ENCODE measurements at places on chromosomes 1 and 21.

DNA sequence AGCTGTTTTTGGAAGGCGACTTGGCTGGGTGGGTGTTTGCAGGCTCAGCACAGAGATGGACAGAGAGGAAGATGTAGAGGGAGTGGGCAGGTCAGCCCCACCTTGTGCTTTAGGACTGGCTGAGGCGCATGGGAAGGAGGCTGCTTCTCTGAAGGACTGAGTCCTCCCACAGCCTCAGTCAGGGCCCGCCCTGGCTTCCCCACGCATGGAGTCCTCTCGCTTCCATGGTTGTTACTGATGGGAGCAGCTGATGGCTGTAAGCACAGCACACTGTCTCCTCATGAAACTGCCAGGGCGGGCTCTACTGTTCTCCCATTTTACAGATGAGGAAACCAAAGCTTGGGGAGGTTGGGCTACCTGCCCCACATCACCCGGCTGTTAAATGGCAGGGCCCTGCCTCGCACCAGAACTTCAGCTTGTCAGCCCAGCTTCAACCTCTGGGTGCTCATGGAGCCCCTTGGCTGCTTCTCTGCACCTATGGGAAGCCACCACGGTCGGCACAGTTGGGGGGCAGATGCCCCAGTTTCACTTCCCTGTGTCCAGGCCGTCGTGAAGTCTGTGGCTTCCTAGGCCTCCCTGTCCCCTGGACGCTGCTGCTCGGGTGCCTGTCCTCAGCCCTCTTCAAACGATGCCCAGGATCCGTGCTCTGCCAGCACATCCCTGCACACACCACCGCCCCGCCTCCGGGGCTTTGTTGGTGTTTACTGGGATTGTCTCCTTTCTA is 2.4 kb downstream of the TMEM201 start:
- H3K4me3 ChIP-seq, result no peak overlapping the region
- no peak overlapping the region for H3K27ac ChIP-seq
- H3K36me3 ChIP-seq, result no peaks in the 10 kb centered on the region
- DNase-seq, result no peak
- no peaks in the 10 kb centered on the region for H3K27me3 ChIP-seq

- DNase-seq, result no peak
- peaks cover 83% of the 10 kb centered on the region for H3K27me3 ChIP-seq
- no peaks in the 10 kb centered on the region for H3K4me1 ChIP-seq
- no peak overlapping the region for H3K4me3 ChIP-seq
- H3K36me3 ChIP-seq, result no peaks in the 10 kb centered on the region
- no peak overlapping the region for H3K27ac ChIP-seq
Observed at GRCh38 chr1:220887202-220887519, 7.9 kb downstream of the HLX start.

GRCh38 chr1:200965111-200965805 is 58.3 kb downstream of the KIF21B start:
- no peak for DNase-seq
- no peak overlapping the region for H3K27ac ChIP-seq
- H3K36me3 ChIP-seq, result no peaks in the 10 kb centered on the region
- H3K27me3 ChIP-seq, result no peaks in the 10 kb centered on the region

- peaks cover 3% of the 10 kb centered on the region for H3K4me1 ChIP-seq
- DNase-seq, result no peak
- H3K27me3 ChIP-seq, result no peaks in the 10 kb centered on the region
- H3K36me3 ChIP-seq, result no peaks in the 10 kb centered on the region
Observed at GRCh38 chr1:206000641-206001339, 2.4 kb downstream of the RAB7B start.

DNA sequence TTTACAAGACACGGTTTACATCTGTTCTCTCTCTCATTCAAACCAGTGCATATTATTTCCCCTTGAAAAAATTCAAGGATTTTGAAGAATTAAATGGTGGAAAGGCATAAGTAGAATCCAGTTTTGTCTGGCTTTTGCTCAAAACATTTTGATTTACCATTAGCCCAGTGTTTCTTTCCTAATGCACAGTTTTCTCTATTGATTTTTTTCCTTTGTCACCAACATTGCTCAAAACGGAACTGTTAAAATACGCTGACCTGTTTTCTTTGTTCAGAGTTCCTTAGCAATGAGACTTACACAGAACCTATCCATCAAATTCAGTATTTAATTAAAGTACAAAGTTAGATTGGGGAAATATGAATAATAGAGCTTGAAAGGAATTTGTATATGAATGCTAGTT is 162.4 kb downstream of the S1PR1 start:
- DNase-seq, result no peak
- no peaks in the 10 kb centered on the region for H3K36me3 ChIP-seq
- H3K4me1 ChIP-seq, result no peaks in the 10 kb centered on the region
- H3K4me3 ChIP-seq, result no peak overlapping the region
- no peaks in the 10 kb centered on the region for H3K27me3 ChIP-seq
- no peak overlapping the region for H3K27ac ChIP-seq

- H3K4me3 ChIP-seq, result no peak overlapping the region
- no peaks in the 10 kb centered on the region for H3K36me3 ChIP-seq
- no peaks in the 10 kb centered on the region for H3K27me3 ChIP-seq
- no peak overlapping the region for H3K27ac ChIP-seq
Observed at GRCh38 chr1:178284058-178284457, 190.2 kb downstream of the RASAL2 start.

DNA sequence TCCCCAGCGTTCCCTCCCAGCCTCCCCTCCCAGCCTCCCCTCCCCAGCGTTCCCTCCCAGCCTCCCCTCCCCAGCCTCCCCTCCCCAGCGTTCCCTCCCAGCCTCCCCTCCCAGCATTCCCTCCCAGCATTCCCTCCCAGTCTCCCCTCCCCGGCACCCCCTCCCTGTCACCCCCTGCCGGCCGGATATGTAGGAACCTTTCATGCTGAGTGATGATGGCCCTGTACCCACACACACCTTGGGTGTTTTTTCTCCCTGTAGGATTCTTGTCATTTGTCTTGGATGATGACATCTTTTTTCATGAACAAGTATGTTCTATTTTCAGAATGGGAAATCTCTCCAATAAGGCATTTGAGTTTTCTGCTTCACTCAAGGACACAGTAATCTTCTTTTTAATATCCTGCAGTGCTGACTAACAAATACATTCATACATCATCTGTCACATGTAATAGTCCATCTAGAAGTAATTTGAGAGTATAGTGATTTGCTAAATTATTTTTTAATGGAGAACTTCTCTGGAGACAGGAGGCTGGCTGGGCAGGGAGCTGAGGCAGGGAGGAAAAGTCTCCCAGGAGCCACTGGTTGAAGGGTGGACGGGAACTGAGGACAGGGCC is 19.5 kb downstream of the FTCD start:
- H3K36me3 ChIP-seq, result no peaks in the 10 kb centered on the region
- no peaks in the 10 kb centered on the region for H3K4me1 ChIP-seq
- H3K27me3 ChIP-seq, result no peaks in the 10 kb centered on the region
- no peak for DNase-seq
- H3K4me3 ChIP-seq, result no peak overlapping the region
- H3K27ac ChIP-seq, result no peak overlapping the region

- no peak overlapping the region for H3K4me3 ChIP-seq
- H3K36me3 ChIP-seq, result no peaks in the 10 kb centered on the region
- no peak for DNase-seq
- no peak overlapping the region for H3K27ac ChIP-seq
Observed at GRCh38 chr21:42363312-42363711, 3.0 kb downstream of the TFF1 start.

- no peak for DNase-seq
- no peaks in the 10 kb centered on the region for H3K36me3 ChIP-seq
- no peaks in the 10 kb centered on the region for H3K4me1 ChIP-seq
- H3K27ac ChIP-seq, result no peak overlapping the region
- H3K27me3 ChIP-seq, result peaks cover 11% of the 10 kb centered on the region
Observed at GRCh38 chr1:115829023-115829674, 11.8 kb downstream of the NHLH2 start.

DNA sequence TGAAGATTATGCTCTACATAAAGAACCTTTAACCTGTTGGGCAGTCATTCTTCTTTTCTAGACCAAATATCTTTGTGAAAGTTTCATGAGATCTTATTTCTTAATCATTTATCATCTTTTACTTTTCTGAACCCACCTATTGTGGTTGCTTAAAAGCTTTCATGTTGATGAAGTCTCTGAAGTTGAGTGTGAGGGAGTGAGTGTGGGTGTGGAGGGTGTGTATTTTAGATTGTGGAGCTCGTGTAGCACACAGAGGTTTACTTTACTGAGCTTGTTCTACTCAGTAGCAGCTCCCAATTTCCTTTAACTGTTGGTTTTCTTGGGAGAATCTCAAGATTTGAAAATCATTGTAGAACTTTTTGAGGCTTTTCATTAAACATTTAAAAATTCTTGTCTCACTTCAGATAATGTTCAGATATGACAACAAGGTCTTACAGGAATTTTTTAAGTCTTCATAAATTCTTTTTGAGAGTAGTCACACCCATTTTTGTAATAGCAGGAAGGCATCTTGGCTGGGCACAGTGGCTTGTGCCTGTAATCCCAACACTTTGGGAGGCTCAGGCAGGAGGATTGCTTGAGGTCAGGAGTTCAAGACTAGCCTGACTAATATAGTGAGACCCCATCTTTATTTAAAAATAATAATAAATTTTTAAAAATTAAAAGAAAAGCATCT is 17.0 kb downstream of the SRRM1 start:
- no peaks in the 10 kb centered on the region for H3K27me3 ChIP-seq
- H3K4me3 ChIP-seq, result no peak overlapping the region
- peaks cover 3% of the 10 kb centered on the region for H3K4me1 ChIP-seq
- no peak overlapping the region for H3K27ac ChIP-seq

DNA sequence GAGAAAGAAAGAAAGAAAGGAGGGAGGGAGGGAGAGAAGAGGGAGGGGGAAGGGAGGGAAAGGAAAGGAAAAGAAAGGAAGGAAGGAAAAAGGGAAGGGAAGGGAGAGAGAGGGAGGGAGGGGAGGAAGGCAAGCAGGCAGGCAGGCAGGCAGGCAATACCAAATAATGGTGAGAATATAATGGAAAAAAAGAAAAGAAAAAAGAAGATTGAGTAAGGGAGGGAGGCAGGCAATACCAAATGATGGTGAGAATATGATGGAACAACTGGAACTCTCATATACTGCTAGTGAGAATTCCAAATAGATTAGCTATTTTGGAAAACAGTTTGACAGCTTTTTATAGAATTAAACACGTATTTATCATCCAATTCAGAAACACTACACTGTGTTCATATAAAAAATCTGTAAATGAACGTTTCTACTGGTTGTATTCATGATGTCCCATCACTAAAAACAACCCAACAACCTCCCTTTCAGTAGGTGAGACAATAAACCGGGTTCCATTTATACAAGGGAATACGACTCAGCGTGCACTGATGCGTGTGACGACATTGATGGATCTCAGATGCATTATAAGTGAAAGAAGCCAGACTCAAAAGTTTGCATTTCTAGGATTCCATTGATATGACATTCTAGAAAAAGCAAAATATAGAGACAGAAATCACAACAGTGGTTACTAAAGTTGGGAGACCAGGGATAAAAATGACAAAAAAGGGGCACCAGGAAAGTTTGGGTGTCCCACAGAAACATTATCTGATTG is 226.4 kb downstream of the DSCAM start:
- DNase-seq, result no peak
- H3K4me3 ChIP-seq, result no peak overlapping the region
- H3K36me3 ChIP-seq, result no peaks in the 10 kb centered on the region
- H3K27me3 ChIP-seq, result no peaks in the 10 kb centered on the region

GRCh38 chr1:109483672-109484518 is at the start of gene ATXN7L2:
TSS of gene ATXN7L2 (plus strand) at chr1:109483905. CDS start at chr1:109483954, 49 bp downstream.
- peak within 1 kb of the TSS; percentile 94 for H3K4me3 ChIP-seq
- DNase-seq, result peak; percentile 99
- no peaks in the 10 kb centered on the region for H3K27me3 ChIP-seq

- DNase-seq, result peak; percentile 32
- no peaks in the 10 kb centered on the region for H3K36me3 ChIP-seq
- H3K4me3 ChIP-seq, result no peak overlapping the region
Observed at GRCh38 chr1:161486806-161487741, 18.2 kb upstream of the FCGR2A start.

DNA sequence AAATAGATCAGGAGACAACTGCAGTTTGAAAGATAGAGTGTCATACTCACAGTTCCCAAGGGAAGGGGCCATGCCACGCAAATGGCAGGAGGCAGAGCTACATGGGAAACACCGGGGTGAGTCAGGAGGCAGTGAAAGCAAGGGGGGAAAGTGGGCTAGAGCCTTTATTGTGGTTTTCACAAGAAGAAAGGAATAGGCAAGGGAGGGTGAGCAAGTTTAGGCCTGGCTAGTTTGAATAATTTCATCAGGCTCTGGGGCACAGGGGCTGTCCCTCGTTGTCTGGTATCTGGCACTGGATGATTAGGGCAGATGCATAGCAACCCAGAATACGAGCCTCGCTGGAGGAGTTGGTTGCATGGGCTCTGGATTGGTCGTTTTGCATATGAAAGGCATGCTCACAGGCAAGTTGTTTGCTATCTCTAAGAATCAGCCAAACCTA is 17.0 kb upstream of the ITLN2 start:
- H3K27ac ChIP-seq, result no peak overlapping the region
- no peaks in the 10 kb centered on the region for H3K27me3 ChIP-seq
- no peaks in the 10 kb centered on the region for H3K4me1 ChIP-seq
- no peak overlapping the region for H3K4me3 ChIP-seq
- DNase-seq, result no peak
- no peaks in the 10 kb centered on the region for H3K36me3 ChIP-seq

DNA sequence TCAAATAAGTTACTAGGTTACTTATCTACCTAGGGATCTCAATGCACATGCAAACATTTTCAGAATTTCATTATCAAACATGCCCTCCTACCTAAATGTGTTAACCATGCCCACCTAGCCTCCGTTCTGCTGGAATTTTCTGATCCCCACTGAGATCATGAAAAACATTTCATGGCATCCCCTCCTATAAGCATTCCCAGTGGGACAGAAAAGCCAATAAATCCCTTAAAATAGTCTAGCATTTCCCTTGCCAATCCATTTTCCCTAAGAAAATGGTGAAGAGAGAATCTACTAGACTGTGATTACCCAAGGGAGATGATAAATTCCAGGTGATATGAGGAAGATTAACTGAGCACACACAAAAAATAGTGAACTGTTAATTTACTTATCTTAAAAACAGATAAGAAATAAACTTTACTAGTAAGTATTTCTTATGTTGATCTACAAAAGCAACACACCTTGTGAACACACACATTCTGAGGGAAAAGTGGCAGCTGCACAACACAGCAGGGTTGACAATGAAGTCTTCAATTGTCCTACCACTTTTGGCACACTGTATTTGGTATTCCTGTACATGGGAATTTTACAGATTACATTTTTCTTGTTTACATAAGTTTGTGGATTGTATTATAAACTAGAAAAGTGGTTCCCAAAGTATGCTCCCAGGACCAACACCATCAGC is 49.6 kb downstream of the ARID4B start:
- no peak overlapping the region for H3K4me3 ChIP-seq
- H3K27ac ChIP-seq, result no peak overlapping the region
- no peak for DNase-seq
- no peaks in the 10 kb centered on the region for H3K36me3 ChIP-seq
- H3K4me1 ChIP-seq, result no peaks in the 10 kb centered on the region
- no peaks in the 10 kb centered on the region for H3K27me3 ChIP-seq

Data from kidney (tissue), 22 donors.